ENCODE measurements at places on chromosomes 5 and 9.

DNA sequence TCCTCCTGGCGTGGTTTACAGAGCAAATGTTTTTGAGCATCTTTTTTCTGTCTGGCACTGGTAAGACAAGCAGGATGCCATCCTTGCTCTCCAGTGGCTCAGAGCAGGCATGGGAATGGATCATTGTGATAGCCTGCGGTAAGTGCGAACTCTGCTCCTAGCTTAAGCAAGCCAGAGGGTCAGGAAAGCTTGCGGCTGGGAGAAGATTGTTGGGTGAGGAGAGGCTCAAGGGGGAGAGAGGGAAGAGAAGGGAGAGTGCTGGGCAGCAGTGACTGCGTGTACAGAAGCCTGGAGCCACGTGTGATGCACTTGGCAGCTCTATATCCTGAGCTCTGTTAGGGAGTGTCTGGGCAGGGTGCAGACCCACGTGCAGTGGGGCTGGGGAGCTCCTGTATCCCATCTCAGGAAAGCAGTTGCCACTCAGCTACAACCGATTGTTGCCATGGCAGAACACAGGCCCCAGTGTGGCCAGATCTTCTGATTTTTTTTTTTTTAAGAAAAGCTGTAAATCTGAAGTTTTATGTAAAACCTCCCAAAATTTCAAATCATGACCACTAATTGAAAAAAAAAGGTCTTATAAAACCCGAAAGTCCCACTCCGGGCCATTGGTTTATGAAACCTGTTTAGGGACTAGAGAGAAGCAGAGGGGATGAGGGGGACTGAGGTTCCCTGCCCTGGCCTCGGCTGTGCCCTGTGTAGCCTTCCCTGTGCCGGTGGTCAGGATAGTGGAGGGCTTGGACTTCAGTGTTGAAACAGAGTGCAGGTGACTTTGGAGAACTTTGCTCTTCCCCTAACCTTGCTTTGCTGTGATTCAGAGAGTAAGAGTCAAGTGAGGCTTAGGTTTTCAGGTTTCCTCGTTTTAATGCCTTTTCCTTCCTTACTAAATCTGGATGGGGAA is 67.3 kb downstream of the ZNF618 start:
- DNase-seq: no peak

- no peak for DNase-seq
Observed at GRCh38 chr9:120718316-120718715, 4.0 kb upstream of the MEGF9 start.

GRCh38 chr5:134568337-134568700 is 42.8 kb downstream of the JADE2 start:
- DNase-seq: no peak

DNA sequence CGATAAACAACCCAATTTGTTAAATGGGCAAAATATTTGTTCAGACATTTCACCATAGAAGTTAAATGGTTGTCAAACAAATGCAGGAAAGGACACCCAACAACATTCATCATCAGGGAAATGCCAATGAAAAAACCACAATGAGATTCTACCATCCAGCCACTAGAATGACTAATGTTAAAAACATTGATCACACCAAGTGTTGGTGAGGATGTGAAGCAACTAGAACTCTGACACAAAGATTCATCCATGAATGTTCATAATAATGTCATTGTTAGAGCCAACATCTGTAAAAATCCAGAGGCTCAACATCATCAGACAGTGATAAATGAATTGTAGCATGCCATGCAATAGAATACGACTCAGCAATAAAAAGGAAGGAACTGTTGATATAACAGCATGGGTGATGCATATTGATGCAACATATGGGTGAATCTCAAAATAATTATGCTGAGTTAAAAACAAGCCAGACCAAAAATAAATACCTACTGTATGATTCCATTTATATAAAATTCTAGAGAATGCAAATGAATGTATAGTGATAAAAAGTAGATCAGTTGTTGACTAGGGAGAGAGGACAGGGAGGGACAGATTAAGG is 55.9 kb upstream of the UNC5A start:
- no peak for DNase-seq

GRCh38 chr5:13508559-13508958 is 435.9 kb downstream of the DNAH5 start:
- DNase-seq: no peak

DNA sequence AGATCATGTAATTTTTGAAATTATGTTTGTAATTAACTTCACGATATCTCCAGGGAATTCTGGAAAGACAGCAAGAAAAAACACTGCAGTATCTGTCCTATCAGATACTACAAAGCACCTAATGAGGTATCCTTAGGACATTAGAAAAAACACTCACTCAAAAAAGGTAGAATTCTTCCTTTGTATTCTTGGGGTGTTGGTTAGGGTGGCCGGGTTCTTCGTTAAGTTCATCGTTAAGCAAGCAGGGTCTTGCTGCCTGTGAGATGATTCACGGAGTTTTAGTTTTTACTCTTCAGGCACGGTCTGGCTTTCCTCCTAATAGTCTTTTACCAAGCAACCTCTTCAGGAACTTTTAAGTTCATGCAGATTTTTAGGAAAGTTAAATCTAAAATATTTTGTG is 91.4 kb upstream of the IRX4 start:
- DNase-seq: no peak

DNA sequence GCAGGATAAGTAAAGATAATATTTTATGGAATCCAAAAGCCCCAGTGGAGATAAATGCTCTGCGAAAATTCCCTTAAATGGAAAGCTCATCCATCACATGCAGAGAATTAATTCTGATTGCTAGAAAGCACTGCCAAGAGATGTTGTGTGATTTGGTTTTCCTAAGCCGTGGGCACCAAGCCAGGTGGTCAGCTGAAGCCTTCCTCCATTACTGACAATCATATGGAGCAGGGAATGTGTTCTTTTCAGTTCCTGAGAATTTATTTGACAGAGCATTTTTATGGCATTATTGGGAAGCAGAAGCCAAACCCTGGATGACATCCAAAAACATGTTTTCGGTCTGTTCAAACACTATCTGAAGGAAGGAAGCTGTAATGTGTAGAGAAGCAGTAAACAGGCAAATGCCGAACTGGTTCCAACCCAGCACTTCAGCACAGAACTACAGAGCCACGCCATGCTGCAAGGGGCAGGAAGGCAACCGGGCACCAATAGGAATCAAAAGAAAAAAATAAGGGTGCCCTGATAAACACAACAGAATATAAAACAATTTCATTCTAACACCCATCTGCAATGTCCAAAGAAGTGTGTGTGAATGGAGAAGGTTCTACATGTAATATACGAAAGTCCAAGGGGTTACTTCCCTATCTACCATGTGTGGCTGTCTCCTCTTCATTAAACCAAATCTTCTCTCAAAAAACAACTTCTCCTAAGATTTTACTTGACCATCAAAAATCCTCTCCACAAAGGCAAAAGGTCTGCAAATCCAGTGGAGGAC is 12.3 kb downstream of the ARSB start:
- no peak for DNase-seq

DNA sequence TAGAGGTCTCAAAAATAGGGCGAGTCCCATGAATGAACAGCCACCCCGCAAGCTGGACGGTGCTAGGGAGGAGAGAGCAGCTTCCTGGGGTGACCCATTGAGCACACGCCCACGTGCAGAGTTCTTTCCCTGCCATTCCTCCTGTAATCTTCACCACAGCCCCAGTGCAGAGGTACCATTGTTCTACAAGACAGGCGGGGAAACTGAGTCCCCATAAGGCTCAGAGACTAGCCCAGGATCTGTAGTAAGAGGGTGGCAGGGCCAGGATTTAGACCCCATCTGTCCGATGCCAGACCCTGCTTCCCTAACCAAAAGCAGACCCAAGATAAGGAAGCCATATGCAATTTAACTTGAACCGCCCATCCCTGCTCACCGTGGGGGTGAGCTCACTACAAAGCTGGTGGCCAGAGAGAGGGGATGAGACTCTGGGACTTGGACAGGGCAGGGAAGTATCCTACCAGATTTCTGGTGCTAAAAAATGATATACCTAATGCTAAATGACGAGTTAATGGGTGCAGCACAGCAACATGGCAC is 36.7 kb upstream of the ORM1 start:
- no peak for DNase-seq

DNA sequence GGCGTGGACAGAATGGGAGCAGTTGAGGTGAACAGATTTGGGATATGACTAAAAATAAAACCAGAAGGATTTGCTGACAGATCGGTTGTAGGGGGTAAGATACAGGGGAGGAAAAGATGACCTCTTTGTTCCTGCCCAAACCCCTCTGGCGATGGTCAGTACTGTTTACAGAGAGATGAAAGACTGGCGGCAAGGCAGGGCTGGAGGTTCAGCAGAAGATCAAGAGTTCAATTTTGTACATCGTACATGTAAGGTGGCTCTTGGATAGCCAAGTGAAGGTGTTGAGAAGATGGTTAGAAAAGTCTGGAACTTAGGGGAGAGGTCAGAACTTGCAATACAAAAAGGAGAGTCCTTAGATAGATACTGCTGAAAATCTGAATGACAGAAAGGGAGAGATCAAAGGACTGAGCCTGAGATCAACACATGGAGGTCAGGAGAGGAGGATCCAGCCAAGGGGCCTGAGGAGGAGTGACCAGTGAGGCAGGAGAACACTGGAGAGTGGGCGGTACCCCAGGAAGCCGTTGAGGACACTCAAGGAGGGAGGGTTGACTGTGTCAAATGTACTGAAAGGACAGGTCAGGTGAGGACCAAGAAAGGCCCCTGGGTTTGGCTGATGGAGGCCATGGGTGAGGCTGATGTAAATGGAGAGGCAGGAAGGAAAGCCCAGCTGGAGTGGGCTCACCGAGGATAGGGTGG is 7.1 kb downstream of the IL4 start:
- DNase-seq: no peak

DNA sequence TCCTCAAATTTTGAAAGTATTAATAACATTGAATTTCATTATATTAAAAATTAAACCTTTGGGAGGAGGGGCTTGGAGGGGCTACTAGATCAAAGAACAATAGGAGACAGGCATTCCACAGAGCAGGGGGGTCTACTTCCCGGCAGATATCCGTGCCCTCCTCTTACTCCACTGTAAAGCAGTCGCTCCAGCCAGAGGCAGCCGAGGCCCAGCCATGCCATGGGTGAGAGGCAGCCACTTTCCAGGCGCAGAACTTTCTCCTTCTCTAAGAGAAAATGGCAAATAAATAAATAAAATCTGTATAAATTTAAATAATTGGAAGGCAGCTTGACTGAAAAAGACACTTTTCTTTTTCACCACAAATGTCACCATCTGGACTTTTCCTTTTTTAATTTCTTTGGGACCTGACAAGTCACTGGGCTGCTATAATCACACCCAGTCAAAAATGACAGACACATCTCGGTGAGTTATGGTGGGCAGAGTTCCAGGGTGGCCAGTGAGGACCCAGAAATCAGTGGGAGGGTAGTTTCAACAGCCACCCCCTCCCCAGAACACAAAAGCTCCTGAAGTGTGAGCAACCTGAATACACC is 302.2 kb upstream of the SMARCA2 start:
- no peak for DNase-seq

- no peak for DNase-seq
Observed at GRCh38 chr5:57137401-57137800, 36.5 kb upstream of the GPBP1 start.

- DNase-seq: no peak
Observed at GRCh38 chr5:10158886-10159285, 90.8 kb downstream of the ATPSCKMT start.

- no peak for DNase-seq
Observed at GRCh38 chr5:35048910-35049309, 1.2 kb upstream of the AGXT2 start.
